Hematopoietic multipotent progenitor cell treated with erythropoietin and hydrocortisone succinate and interleukin-3 and kit ligand, for 4 days (in vitro differentiated cells): ENCODE measurements at places on chromosomes 11 and 22.
A peak's percentile ranks its signal among the peaks of the same experiment; 100 is the strongest.

DNA sequence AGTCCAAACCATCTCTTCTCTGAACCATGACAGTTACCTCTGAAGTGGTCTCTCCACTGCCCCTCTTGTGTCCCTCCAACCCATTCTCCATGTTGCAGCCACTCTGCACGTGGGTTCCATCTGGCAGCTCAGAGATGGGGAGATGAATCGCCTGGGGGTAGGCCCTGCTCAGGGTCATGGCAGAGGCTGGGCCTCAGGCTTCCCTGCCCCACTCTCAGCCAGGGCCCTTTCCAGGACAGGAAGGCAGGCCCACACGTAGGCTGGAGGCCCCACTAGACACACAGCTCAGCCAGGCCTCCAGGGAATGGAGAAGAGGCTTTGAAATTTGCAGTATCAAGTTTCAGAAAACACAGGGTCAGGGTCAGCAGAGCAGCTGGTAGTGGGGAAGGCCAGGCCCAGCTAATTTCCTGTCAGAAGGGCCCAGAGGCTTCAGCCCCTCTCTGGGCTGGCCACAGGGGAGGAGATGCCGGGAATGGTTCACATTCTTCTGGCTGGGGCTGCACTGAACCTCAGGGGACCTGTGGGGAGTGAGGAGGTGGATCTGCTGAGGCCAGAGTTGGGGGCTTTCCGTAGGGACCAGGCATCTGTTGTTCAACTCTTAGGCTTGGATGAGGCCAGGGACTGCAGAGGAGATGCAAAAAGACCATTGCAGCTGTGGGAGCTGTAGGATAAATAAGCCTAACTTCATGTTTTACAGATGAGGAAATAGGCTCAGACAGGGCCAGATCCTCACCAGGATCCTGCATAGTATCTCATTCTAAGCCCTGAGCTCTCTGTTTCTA, 101.6 kb downstream of the SWAP70 start:
- no peak for DNase-seq

- no peak for DNase-seq
Observed at GRCh38 chr11:77195071-77195755, 67.2 kb downstream of the MYO7A start.

DNA sequence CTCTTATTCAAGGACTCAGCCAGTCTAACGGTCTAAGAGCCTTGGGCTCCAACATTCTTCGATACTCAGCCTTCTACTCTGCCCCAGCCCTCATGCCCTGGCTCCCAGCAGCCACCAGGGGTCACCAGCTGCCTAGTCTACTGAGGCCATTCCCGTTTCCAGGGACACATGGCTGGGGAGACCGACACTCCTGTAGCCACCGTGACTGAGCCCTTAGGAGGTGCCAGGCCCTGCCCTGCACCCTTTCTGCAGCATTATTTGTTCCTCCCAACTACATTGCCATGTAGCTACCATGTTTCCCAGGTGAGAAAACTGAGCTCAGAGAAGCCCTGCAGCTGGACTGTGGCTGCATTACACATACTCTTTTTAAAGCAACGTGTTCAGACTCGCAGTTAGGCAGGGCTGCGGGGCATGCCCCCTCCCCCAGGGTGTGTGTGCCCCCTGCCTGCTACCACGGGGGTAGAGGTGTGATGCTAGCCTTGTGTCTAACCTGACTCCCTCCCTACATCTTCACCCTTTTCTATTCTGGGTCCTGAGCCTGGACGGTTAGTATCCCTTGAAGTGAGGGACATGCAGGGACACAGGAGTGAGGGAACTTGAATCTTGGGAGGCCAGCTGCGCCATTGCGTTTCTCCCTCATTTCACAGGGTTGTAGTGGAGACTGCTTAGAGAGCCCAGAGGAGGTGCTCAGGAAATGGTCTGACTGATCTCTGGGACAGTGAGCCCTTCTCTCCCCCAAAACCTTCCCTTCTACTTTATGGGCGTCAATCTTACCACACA, 17.5 kb downstream of the ATG16L2 start:
- DNase-seq: peak; percentile 90

DNA sequence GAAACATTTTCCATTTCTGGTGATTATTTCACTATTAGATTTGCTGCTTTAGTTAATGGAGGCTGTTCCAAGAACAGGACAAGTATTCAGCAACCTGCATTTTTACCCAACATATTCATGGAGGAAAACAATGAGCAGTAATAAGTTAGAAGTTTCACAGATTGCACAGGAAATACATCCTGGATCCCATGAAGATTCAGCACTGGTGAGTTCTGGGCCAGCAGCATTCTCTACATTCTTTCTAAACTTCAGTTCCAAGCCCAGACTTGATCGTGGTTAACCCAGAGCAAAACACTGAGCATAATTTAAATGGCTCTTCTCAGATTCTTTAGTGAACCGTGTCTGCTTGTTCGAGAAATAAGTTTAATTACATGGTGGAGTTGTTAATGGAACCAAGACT, 3.8 kb downstream of the FJX1 start:
- DNase-seq: no peak

DNA sequence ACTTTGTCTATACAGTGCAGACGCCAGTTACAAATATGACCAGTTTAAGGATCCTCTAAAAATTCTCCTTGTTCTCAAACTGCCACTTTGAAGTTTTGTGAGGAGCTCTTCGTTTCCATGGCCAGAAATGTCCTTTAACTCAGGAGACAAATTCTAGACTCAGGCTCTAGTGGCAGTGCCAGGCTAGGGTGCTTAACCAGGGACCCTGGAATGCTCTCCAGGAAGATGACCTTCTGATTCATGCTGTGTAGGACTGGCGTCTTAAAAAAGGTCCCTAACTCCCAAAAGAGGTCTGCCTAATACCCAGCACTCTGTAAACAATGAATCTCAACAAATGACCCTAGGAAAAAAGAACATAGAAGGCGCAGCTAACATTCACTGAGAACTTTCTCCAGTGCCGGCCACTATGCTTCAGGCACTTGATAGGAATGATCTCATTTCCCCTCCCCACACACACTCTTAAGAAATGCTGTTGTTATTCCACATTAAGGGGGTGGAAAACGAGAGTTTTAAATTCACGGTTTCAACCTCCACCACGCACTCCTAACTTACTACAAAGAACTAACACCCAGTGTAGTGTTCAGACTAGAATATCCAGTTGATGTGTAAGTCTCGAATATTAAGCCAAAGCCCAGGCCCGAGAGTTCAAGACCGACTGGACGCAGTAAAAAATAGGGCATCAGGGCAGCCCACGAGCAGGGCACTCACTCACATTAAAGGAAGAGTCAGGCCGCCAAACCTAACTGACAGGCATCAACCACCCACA, 747 bp downstream of the NXF1 start:
- peak; percentile 34 for DNase-seq

- no peak for DNase-seq
Observed at GRCh38 chr11:130483124-130483523, 34.7 kb downstream of the ADAMTS15 start.

DNA sequence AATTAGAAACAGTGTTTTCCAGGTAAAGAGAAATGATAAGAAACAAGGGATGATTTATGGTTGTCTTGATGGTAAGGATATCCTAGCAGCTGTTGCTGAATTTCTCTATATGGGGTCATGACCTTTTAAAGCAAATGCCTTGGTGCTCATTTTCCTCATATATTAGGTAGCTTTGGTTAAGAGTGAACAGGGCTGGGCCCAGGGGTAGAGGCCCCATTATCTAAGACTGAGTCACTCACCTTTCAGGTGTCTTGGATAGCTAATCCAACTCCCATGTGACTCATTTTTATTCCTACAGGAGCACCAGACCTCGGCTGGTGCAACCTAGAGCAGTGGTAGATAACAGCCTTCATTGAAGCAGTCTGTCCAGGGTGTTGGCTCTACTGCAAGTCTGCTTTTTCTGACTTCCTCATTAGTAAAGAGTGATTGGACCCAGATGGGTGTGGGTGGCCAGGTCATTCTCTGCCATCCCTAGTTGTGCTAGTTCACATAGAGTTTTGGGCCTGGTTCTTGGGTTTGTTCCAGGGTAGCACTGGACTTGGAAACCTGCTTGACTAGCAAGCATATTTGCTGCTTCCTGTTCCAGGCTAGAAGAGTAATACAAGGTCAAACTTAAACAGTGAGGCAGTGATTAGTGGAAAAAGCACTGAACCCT, 37.4 kb downstream of the CTNND1 start:
- DNase-seq: peak; percentile 64

DNA sequence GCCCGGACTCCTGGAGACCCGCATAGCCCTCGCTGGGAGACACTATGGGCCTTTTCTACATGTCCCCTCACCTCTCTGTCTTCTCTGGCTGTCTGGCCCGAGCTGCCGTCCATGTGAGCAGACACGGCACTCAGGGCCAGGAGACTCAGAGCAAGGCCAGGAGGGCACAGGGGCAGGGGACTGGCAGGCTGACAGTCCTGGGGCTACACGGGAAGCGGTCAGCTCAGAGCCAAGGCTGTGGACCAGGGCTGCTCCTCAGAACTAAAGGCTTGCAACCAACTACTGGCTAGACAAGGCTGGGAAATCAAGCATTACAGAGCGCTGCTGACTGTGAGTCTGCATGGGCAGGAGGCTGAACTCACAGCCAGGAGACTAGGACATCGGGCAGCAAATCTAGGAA, 56.1 kb upstream of the CDON start:
- DNase-seq: no peak
